NCI-H1092 treated with DMSO at 0.1 percent for 48 hours (cell line): ENCODE measurements at places on chromosomes 4 and X.

- DNase-seq: no peak
These were observed 399.3 kb downstream of the GPM6A start for GRCh38 chr4:175412746-175413145.

DNA sequence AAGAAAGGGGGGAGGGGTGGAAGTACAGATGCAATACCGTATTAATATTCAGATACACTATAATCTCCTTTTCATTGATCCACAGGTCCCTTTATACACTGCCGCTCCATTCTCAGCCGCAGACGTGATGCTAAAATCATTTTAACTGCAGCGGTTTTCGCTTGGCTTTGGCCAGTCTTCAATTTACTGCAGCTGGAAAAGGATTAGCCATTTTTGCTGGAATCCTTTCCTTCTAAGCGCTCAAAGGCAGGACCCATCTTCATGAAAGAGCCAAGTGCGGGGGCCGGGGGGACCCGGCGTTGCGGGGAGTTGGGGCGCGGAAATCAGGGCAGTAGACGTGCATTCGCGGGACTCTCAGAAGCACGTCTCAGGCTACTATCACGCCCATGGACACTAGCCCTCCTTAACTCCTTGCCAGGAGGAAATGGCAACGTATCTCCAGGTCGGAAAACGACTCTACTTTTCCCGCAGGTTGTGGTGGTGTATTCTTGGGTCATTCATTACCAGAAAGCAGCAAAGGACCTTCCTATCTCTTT is 1.7 kb upstream of the PCDH10 start:
- no peak for DNase-seq

GRCh38 chr4:181261279-181261678 is 981.9 kb upstream of the TENM3 start:
- peak; percentile 23 for DNase-seq

DNA sequence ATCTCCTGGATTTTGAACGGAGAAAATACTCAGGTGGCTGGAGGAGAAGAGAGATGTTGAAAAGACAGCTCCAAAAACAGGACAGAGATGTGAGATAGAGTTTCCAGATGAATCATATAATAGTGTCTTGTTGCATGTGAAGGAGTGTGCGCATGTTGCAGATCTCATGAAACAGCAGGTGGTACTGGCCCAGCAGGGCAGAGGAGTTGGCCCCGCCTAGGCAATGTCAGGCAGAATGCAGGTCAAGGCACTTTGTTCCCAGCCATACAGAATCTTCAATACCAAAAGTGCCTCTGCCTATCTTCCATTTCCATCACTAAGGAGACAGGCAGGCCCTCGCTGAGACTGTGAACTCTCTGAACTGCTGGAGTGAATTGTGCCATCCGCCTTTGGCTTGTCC is 63.9 kb upstream of the FAT1 start:
- DNase-seq: no peak

- no peak for DNase-seq
These were observed 16.8 kb downstream of the CNOT6L start for GRCh38 chr4:77802402-77802801.

DNA sequence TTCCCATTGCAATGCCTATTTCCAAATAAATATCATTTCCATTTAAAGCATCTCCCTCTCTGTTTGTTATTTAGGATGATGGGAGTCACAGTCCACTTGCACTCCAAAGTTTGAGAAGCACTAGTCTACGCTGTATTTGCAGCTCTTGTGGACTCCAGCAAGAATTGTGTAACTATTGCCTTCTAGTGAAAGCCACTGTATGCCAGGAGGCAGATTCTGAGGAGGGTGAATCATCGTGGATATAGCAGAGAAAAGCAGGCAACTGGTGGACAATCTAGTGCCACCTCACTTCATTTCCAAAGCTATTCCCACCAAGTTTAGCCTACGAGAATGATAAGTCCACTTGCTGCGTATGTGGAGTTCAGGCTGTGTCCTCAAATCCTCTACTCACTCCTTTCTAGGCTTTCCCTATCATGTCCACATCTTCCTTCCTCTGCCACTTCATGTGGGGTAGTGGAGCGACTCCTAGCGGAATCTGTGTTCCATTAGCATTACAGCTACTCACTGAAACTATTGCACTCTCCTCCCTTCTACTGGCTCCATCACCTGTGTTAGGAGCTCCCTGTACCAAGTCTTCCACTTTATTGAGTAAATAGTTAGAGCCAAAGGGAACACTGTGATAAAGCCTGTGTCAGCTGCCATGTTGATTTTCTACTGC is 501.8 kb upstream of the GALNT7 start:
- no peak for DNase-seq

- DNase-seq: no peak
These were observed 358.7 kb downstream of the IL15 start for GRCh38 chr4:141995056-141995455.

GRCh38 chr4:110139815-110140214 is 58.6 kb downstream of the ELOVL6 start:
- DNase-seq: no peak

DNA sequence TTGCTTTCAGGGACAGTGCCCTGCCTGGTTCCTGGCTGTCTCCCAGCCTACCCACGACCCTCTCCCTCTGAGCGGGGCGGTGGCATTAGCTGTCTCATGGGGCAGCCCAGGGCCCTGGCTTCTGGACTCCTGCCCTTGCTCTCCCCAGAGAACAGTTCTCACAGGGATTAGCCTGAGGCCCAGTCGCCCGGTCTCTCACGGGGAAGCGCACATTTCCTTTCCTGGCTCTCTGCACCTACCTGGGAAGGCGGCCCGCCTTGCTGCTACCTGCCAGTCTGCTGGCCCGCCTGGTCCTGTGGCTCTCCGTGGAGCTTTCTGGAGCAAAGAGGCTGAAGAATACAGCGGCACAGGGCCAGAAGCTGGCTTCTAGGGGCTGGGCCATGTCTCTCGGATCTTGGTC is 128.4 kb downstream of the FHDC1 start:
- DNase-seq: no peak

- DNase-seq: no peak
These were observed 47.2 kb downstream of the RAB28 start for GRCh38 chr4:13436962-13437361.

GRCh38 chr4:81574991-81575390 is 103.3 kb upstream of the RASGEF1B start:
- DNase-seq: no peak

GRCh38 chr4:168667376-168667775 is 170.5 kb downstream of the PALLD start:
- no peak for DNase-seq

DNA sequence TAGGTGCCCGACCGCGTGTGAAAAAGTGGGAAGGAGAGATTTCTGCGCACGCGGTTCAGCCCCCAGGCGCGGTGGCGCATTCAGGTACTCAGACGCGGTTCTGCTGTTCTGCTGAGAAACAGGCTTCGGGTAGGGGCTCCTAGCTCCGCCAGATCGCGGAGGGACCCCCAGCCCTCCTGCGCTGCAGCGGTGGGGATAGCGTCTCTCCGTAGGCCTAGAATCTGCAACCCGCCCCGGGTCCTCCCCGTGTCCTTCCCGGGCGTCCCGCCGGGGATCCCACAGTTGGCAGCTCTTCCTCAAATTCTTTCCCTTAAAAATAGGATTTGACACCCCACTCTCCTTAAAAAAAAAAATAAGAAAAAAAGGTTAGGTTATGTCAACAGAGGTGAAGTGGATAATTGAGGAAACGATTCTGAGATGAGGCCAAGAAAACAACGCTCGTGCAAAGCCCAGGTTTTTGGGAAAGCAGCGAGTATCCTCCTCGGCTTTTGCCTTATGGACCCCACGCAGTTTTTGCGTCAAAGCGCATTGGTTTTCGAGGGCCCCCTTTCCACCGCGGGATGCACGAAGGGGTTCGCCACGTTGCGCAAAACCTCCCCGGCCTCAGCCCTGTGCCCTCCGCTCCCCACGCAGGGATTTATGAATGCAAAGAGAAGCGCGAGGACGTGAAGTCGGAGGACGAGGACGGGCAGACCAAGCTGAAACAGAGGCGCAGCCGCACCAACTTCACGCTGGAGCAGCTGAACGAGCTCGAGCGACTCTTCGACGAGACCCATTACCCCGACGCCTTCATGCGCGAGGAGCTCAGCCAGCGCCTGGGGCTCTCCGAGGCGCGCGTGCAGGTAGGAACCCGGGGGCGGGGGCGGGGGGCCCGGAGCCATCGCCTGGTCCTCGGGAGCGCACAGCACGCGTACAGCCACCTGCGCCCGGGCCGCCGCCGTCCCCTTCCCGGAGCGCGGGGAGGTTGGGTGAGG is 3.7 kb downstream of the SHOX start:
- no peak for DNase-seq

- DNase-seq: no peak
These were observed 1.8 kb downstream of the ADAM29 start for GRCh38 chr4:174919886-174920423.

- DNase-seq: no peak
These were observed 28.5 kb downstream of the TBCK start for GRCh38 chr4:106287353-106287969.

DNA sequence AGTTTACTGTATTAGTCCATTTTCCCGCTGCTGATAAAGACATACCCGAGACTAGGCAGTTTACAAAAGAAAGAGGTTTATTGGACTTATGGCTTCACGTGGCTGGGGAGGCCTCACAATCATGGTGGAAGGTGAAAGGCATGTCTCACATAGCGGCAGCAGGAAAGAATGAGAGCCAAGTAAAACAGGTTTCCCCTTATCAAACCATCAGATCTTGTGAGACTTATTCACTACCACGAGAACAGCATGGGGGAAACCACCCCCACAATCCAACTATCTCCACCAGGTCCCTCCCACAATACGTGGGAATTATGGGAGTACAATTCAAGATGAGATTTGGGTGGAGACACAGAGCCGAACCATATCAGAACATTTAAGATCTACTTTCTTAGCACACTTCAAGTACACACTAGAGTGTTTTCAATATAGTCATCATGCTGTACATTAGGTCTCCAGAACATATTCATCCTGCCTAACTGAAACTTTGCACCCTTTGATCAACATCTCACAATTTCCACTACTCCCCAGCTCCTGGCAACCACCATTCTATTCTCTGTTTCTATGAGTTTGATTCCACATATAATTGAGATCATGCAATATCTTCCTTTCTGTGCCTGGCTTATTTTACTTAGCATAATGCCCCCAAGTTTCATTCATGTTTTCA is 341.0 kb downstream of the ARHGAP24 start:
- DNase-seq: no peak

DNA sequence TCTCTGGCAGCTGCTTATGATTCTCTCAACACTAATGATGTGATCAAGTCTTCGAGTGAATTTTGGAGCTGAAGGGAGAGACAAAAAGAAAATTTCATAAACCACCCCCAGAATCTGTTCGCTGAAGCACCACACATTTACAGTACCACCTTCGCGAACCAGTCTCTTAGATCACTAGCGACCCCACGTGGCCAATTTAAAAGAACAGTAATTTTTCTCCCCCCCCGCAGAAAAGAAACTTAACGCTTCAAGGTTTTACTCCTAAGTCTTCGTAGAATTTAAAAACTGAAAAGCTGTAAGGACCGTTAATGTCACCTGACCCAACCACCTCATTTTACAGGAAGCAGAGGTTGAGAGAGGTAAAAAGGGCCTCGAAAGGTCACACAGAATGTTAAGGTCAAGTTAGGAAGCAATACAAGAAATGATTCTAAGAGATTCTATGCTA is 187.5 kb downstream of the QDPR start:
- no peak for DNase-seq

DNA sequence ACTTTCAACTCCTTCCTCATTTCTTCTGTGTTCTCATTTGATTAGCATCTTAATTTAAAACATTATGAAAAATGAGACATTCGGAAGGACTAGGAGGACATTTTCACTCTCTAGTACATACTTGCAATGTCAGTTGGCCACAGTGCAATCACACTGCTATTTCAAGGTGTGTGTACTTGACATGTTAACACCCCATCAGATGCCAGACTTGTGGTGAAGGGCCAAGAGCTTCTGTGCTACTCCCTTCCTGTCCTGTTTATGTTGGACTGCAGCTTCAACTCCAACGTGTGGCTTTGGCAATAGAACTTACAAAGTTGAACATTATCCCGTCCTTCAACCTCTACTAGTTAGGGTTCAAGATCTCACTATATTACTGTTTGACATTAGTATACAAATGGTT is 221.0 kb downstream of the PALLD start:
- no peak for DNase-seq

DNA sequence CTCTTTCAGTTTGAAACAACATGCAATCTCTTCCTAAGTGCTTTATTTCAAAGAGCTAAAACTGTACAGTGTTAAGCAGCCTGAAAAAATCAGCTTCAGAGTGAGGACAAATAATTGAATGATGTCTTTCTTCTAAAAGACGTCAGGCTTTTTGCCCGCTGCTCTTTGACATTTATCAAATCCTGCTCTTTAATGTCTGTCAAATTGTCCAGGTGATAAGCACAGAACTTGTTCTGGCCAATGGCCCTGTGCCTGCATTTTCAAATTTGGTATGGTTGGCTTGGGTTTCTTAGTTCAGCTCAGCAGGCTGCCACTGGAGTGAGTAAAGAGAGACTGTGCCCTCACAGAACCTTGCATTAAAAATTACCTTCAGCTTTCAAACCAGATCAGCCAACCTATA is 712.9 kb upstream of the LCORL start:
- DNase-seq: peak; percentile 96

- no peak for DNase-seq
These were observed 472.1 kb downstream of the NLGN4X start for GRCh38 chrX:5756616-5757015.

- DNase-seq: no peak
These were observed 32.9 kb downstream of the SETD7 start for GRCh38 chr4:139523076-139523475.

DNA sequence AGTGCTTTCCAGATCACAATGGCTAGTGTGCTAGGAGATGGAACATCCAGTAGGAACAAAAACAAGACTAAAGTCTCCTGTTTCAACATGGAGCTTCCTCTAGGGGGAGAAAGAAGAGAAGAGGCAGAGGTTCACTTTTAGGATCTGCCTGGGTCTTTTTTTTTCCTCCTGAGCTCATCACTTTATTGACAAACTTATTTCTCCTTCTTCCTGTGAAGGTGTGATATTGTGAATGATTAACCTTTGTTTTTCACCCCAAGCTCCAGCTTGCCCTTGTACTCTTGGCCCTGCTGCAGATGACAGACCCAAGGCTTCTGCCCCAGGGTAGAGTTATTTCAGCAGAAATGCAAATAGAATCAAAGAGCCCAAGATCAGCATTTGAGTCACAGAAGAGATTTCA is 13.5 kb downstream of the PAGE4 start:
- peak; percentile 9 for DNase-seq

DNA sequence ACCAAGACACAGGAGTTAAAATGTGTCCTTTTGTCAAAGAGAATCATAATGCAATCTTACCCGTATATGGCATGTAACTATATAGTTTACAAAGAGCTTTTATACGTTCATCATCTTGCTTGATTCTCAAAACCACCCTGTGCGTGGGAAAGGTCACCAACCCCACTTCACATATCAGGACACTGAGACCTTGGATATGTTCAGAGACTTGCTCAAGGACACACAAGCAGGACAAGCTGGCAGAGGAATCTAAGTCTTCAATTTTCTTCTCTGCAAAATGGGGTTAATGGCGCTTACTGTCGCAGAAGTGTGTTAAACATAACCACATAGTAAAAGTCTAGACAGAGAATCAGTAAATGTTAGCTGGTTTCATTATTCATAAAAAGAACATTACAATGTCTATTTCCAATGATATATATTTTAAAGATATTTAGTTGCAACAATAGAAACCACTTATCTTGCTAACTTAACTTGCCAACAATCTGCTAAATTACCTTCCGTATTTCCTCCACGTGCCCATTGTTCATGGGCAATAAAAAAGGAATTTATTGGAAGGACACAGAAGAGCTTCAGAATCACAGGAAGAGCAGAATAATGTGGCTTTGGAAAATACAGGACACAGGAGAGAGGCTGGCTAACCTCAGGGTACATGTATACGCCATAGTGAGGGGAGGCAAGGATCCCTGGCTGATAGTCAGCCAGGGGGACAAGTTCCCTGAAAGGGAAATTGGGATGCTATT is 64.6 kb upstream of the TAPT1 start:
- DNase-seq: no peak

GRCh38 chr4:1011666-1012033 is 224 bp downstream of the FGFRL1 start:
- DNase-seq: no peak
